SK-N-DZ (cell line): ENCODE measurements at places on chromosomes 11 and 22.
A peak's percentile ranks its signal among the peaks of the same experiment; 100 is the strongest.

GRCh38 chr22:27692243-27692642, 109.3 kb downstream of the MN1 start:
- DNase-seq: no peak

- no peak for DNase-seq
Observed at GRCh38 chr11:85805387-85805786, 5.6 kb downstream of the SYTL2 start.

GRCh38 chr22:26617271-26618199, at the start of gene CRYBB1:
CRYBB1 (minus strand) TSS chr22:26618027; CDS start chr22:26616319, 1,708 bp downstream.
- peak; percentile 48 for DNase-seq

DNA sequence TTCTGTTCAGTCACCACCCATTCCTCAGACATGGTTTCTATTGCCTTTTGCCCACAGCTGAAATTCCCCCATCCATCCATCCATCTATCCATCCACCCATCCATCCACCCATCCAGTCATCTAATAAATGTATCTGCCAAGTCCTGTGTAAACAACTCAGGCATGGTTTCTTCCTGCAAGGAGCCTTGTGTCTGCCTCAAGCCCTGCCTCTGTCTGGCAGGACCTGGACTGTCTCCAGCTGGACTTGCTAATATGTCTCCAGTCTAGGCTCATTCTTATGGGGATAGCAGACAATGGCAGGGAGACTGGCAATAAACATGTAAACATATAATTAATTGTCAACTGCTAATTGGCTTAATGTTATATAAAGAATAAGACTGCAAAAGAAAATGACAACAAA, 64.7 kb upstream of the AMPD3 start:
- DNase-seq: no peak

- peak; percentile 66 for DNase-seq
Observed at GRCh38 chr11:57641011-57641807, 8.5 kb downstream of the YPEL4 start.

DNA sequence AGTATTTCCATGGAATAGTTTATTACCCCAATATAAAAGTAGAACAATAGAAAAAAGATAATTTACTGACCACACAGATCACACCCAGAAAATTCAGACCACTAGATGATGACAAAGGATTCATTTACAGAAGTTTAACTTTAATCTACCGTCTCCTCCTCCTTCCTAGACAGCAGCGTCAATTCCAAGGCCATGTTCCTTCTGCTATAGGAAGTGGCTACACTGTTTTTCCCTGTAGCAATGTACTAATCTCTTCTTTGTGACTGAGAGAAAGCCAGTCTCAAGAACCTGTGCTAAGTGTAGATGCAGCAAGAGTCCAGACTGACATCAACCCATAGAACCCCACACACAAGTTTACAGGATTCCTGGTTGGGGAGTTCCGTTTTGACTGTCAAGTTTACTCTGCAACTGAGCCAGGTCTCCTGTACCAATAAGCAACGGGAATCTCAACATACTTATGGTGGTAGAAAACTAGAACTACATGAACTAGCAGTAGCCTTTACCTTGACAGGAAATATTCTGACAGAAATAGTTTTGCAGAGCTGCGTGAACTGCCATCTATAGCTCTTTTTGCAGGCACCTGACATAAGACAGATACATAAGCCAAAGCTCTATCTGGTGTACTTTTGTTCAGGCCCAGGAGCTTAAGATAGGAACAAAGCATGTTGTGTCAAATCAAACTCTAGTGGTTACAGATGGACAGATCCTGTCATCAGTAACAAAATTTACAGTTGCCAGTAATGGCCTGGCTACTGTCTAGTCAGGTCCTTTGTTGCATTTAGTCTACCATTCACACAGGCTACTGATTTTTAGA, 42.9 kb downstream of the MRTFA start:
- DNase-seq: peak; percentile 95

- DNase-seq: no peak
Observed at GRCh38 chr11:128156486-128156885, 430.9 kb downstream of the ETS1 start.

GRCh38 chr11:93662175-93662570, 691 bp downstream of the CEP295 start:
- no peak for DNase-seq

- no peak for DNase-seq
Observed at GRCh38 chr22:25380122-25380747, 160.8 kb downstream of the CRYBB2 start.

DNA sequence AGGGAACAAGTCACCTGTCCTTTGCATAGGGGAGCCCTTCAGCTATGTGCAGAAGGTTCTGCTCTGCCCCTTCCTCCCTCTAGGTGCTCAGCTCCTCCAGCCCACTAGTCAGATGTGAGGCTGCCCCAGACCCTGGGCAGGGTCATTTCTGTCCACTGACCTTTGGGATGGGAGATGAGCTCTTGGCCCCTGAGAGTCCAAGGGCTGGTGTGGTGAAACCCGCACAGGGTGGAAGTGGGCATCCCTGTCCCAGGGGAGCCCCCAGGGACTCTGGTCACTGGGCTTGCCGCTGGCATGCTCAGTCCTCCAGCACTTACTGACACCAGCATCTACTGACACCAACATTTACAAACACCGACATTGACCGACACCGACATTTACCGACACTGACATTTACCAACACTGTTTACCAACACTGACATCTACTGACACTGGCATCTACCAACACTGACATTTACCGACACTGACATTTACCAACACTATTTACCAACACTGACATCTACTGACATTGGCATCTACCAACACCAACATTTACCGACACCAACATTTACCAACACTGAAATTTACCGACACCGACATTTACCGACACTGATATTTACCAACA, 71.9 kb upstream of the PPP6R3 start:
- DNase-seq: no peak
